ENCODE measurements at places on chromosomes 3 and 15.
A peak's percentile ranks its signal among the peaks of the same experiment; 100 is the strongest.

- DNase-seq = no peak
Measured at GRCh38 chr3:153591561-153592245, 429.7 kb downstream of the RAP2B start.

GRCh38 chr15:55846116-55846707 is 103.3 kb upstream of the PRTG start:
- peak; percentile 8 for DNase-seq

DNA sequence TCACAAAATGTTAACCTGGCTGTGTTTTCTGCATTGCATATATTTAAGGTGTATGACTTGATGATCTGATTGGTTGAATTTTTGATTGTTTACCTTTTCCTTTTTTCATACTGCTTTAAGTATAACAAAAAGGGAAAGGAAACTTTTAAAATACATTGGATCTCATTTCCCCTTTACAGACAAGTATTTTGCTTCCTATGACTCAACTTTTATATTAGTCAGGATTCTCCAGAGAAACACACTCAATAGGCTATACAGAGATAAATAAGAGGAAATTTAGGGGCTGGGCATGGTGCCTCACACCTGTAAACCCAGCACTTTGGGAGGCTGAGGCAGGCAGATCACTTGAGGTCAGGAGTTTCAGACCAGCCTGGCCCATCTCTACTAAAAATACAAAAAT is 205.8 kb downstream of the TJP1 start:
- no peak for DNase-seq

GRCh38 chr3:153158961-153159735 is 2.9 kb upstream of the RAP2B start:
- no peak for DNase-seq

DNA sequence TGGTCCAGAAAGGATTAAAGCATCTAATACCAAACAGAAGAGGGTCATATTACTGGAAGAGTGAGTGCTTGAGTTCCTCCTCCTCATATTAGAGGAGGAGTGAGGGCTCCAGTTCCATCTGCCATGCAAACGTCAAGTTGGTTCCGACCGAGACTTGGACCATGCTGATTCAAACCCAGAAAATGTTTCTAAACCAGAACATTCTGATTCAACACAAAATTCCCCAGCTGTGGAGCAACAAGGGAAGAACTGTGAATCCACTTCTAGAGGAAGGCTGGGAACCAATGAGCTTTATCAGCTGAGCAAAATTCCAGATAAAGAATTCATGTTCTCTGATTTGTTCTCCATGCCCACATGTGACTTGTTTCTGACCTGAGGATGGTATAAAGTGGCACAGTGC is 135.6 kb upstream of the WNT5A start:
- DNase-seq = no peak
